ENCODE measurements at places on chromosomes 16 and 17.
A peak's percentile ranks its signal among the peaks of the same experiment; 100 is the strongest.

DNA sequence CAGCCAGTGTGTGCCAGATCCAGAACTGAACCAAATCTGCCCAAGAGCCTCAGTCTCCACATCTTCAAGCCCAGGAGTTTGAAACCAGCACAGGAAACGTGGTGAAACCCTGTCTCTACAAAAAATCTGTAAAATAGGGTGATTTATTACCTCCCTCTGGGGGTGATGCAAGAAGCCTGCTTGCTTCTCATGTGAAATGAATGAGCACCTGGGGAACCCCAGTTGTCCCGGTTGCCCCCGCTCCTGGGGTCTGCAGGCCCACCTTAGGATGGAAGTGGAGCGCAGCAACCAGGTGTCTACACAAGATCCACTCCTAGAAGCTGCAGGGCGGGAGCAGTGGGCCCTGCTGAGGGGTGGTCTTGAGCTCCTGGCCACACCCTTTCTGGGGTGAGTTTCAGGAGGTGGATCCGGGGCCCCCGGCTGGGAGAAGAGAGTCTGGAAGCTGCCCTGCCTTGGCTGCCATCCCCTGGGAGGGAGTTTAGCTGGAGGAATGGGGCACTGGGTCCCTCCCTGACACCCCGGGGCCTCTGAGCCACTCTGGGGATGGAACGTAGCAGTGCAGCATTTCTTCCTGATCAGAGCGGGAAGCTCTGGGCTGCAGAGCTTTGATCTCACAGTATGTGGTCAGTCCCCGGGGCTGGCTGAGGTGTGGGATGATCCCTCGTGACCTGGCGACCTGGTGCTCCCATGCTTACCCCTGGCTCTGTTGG, 117.8 kb downstream of the RAB11FIP4 start:
- no peaks in the 10 kb centered on the region for H3K36me3 ChIP-seq
- H3K4me3 ChIP-seq, result peak overlapping the region; percentile 8
- no peak for DNase-seq
- peaks cover 17% of the 10 kb centered on the region for H3K4me1 ChIP-seq
- H3K27me3 ChIP-seq, result no peaks in the 10 kb centered on the region

GRCh38 chr16:10494343-10495030, 85.9 kb downstream of the EMP2 start:
- no peak for DNase-seq
- no peaks in the 10 kb centered on the region for H3K4me1 ChIP-seq
- no peak overlapping the region for H3K4me3 ChIP-seq
- H3K27me3 ChIP-seq, result no peaks in the 10 kb centered on the region
- H3K36me3 ChIP-seq, result no peaks in the 10 kb centered on the region

- no peak overlapping the region for H3K27ac ChIP-seq
- H3K27me3 ChIP-seq, result no peaks in the 10 kb centered on the region
- no peaks in the 10 kb centered on the region for H3K36me3 ChIP-seq
- H3K4me3 ChIP-seq, result no peak overlapping the region
- DNase-seq, result no peak
Observed at GRCh38 chr17:48478224-48479013, 48.4 kb upstream of the SKAP1 start.

- no peak for DNase-seq
- H3K4me3 ChIP-seq, result no peak overlapping the region
- no peak overlapping the region for H3K27ac ChIP-seq
- peaks cover 46% of the 10 kb centered on the region for H3K36me3 ChIP-seq
- H3K4me1 ChIP-seq, result peaks cover 17% of the 10 kb centered on the region
- H3K27me3 ChIP-seq, result no peaks in the 10 kb centered on the region
Observed at GRCh38 chr17:64491034-64491860, 5.6 kb downstream of the POLG2 start.

- no peak for DNase-seq
- peaks cover 23% of the 10 kb centered on the region for H3K4me1 ChIP-seq
- no peak overlapping the region for H3K4me3 ChIP-seq
- peaks cover 38% of the 10 kb centered on the region for H3K36me3 ChIP-seq
Observed at GRCh38 chr16:15671530-15672117, 21.6 kb downstream of the NDE1 start.

DNA sequence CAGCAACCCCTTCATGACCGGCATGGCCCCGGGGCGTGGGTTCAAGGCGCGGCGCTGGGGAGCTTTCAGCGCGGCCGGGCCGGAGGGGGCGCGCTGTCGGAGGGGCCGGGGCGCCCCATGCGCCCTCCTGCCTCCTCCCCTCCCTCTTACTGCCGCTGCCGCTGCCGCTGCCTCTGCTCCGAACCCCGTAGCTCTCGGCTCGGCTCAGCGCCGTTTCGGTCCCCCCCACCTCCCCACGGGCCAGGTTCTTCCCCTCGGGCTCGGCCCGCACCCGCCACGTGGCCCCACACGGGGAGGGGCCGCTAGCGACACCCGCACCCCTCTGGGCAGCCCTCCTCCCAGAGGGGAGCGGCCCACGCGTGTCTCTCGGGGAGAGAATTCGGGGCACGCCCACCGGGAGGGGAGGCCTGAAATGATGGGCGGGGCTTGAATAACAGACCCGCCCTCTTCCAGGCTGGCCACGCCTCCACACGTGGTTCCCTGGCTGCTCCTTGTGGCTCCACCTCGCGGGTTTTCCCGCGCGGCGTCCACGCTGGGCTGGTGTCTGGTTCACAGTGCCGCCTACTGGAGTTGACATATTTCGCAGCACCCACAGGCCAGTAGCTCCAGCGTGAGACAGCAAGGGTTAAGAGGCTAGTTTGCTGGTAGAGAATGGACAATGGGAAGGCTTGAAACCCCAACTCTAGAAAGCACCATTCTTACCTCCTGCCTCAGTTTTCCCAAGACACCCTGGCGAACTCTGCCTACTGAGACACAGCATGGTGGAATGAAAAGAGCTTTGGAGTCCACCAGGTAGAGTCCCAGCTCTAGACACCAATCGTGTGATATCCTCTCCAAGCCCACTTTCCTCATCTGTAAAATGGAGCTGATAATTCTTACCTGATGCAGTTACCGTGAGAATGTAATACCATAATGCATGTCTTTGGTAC, at the start of gene KCNH4:
Gene KCNH4 (minus strand): TSS at position 221 of the 929 bp plus-strand sequence. CDS start 197 bp downstream, at position 24.
- H3K4me1 ChIP-seq, result peaks cover 38% of the 10 kb centered on the region
- no peaks in the 10 kb centered on the region for H3K36me3 ChIP-seq
- no peak within 1 kb of the TSS for H3K27ac ChIP-seq
- H3K27me3 ChIP-seq, result peaks cover 21% of the 10 kb centered on the region
- peak; percentile 91 for DNase-seq

DNA sequence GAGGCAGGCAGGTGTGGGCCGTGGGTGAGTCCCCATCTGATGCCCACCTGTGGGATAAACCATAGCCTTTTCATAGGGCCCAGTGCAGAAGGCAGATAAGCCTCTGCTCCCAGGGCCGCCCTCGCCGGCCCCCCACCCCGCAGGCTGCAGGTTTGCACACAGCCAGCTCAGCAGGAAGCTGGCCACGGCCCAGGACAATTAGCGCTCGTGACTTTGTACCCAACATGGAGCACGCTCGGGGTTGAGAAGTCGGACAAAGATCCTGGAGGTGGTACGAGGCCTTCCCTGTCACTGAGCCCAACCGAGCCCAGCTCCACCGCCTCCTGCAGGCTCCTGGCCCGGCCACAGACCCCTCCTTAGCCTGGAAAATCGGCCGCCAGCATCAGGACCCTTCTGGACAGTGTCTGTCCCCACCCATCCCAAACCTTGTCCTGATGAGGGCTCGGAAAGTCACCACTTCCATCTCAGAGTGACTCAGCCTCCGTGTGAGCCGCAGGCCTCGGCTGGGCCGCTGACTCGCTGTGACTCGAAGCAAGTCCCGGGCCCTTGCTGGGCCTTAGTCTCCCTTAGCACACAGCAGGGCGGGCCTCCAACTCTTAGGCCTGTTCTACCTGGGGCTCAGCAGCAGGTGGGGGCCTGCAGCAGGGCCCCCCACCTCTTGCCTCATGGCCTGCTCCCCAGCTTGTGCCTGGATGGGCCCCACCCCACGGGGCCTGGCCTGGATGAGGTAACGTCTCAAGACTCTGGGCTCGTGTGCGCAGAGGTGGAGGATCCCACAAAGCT, 22.7 kb downstream of the FAM83G start:
- DNase-seq, result no peak
- no peaks in the 10 kb centered on the region for H3K4me1 ChIP-seq
- H3K36me3 ChIP-seq, result peaks cover 5% of the 10 kb centered on the region
- no peak overlapping the region for H3K27ac ChIP-seq
- no peak overlapping the region for H3K4me3 ChIP-seq

DNA sequence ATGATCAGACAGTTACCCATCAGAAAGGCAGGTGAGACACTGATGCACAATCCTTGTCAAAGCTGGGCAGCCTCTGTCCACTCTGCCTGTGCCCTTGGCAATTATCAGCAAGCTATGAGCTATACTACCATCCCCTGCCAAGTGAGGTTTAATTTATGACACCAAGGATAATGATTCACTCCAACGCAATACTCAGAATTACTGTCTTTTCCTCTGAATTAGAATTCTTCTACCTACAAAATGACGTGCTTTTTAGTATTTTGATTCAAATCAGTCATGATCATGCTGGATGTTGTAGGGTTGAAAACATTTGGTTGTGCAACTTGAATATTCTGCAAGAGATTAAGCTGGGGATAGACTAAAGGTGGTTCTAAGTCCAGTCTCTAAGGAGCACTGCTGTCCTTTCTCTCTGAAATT, 116.8 kb upstream of the SOX9 start:
- H3K27me3 ChIP-seq, result peaks cover 3% of the 10 kb centered on the region
- no peak overlapping the region for H3K27ac ChIP-seq
- no peak for DNase-seq

- no peak for DNase-seq
- no peak overlapping the region for H3K4me3 ChIP-seq
- peaks cover 4% of the 10 kb centered on the region for H3K4me1 ChIP-seq
- peaks cover 29% of the 10 kb centered on the region for H3K36me3 ChIP-seq
- no peak overlapping the region for H3K27ac ChIP-seq
Observed at GRCh38 chr17:4958102-4958501, 7.2 kb downstream of the ENO3 start.

- peak overlapping the region; percentile 36 for H3K27ac ChIP-seq
- DNase-seq, result peak; percentile 83
- H3K4me3 ChIP-seq, result no peak overlapping the region
- no peaks in the 10 kb centered on the region for H3K27me3 ChIP-seq
Observed at GRCh38 chr17:78409191-78409928, 30.9 kb downstream of the PGS1 start.

DNA sequence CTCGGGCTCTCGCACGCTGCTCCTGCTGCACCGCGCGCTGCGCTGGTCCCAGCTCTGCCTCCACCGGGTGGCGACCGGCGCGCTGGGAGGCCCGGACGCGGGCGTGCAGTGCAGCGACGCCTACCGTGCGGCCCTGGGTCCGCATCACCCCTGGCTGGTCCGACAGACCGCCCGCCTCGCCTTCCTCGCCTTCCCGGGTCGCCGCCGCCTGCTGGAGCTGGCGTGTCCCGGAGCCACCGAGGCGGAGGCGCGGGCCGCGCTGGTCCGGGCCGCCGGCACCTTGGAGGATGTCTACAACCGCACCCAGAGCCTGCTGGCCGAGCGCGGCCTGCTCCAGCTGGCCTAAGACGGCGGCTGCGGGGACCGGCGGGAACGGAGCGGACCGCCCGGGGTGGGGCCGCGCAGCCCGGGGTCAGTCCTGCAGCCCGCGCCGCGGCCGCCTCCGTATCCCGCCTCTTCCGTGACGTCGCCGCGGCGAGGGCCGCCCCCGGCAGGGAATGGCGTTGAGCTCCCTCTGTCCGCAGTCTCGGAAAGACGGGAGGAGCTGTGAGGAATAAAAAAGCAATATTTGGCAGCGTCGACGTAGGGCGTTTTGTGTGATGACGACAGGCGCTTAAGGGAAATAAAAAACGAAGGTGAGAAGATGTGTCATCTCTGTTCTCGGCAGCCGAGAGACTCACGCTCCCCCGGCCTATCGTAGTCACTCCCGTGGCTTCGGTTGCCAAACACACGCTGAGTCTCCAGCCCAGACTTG, 1.4 kb downstream of the GLTPD2 start:
- H3K4me1 ChIP-seq, result peaks cover 43% of the 10 kb centered on the region
- peak; percentile 95 for DNase-seq
- peak overlapping the region; percentile 90 for H3K27ac ChIP-seq
- H3K4me3 ChIP-seq, result peak overlapping the region; percentile 85
- H3K27me3 ChIP-seq, result peaks cover 7% of the 10 kb centered on the region
